ENCODE measurements at places on chromosomes 16 and 17.
A peak's percentile ranks its signal among the peaks of the same experiment; 100 is the strongest.

- no peak for DNase-seq
Observed at GRCh38 chr17:30920683-30921543, 832 bp upstream of the ADAP2 start.

GRCh38 chr16:10039220-10040096 lies 142.8 kb downstream of the GRIN2A start:
- peak; percentile 39 for DNase-seq

GRCh38 chr17:66665194-66665593 lies 169.7 kb upstream of the CACNG5 start:
- no peak for DNase-seq

DNA sequence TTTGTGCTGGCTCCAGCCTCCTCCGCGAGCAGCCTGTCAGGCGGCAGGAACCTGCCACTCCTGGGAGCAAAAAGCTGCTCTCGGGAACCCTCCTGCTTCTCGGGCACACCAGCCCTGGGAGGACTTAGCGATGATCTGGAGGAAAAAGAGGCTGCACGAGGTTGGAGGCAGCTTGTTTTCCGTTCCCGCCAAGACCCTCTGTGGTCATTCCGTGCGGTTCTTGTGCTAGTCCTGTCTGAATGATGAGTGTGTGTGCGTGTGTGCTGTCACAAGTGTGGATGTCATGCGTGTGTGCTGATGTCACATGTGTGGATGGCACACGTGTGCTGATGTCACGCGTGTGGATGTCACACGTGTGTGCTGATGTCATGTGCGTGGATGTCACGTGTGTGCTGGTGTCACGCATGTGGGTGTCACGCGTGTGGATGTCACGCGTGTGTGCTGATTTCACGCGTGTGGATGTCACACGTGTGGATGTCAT lies 150.0 kb downstream of the NPIPB11 start:
- no peak for DNase-seq

GRCh38 chr16:71492786-71493185 lies 3.7 kb upstream of the ZNF19 start:
- DNase-seq, result no peak
